H9 (cell line): ENCODE measurements at places on chromosomes 12 and 14. TPM values are rescaled to one million over a fixed set of nuclear protein-coding genes. Genes with fewer than 3 reads are reported as not detected.

The DNAH10 gene
- 0.17 and 0.22 TPM in 2 replicates for total RNA-seq

The TEX52 gene
- total RNA-seq: 0.20 TPM in 2 replicates

The SMOC1 gene
- total RNA-seq: 0.68 and 0.72 TPM in 2 replicates

The KCNMB4 gene
- total RNA-seq: 16.1 and 16.2 TPM in 2 replicates

- no peak for DNase-seq
These were observed 10.3 kb downstream of the KRT85 start for GRCh38 chr12:52356762-52357580.

DNA sequence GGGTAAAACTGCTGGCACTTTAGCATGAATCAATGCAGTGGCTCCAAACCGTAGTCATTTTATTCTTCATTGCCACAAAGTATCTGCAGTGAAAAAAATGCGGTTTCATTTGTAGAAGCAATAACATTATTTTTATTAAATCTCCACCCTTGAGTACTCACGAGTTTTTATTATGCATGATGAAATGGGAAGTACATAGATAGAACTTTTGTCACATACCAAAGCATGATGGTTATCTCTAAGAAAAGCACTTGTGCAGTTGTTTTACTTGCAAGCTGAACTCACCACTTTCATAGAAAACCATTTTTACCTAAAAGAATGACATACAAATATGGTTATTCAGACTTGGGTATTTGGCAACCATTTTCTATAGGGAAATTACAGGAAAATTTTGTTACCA lies 90.3 kb downstream of the PELI2 start:
- no peak for DNase-seq

GRCh38 chr12:62606654-62607053 lies 140.0 kb downstream of the MON2 start:
- DNase-seq: no peak

DNA sequence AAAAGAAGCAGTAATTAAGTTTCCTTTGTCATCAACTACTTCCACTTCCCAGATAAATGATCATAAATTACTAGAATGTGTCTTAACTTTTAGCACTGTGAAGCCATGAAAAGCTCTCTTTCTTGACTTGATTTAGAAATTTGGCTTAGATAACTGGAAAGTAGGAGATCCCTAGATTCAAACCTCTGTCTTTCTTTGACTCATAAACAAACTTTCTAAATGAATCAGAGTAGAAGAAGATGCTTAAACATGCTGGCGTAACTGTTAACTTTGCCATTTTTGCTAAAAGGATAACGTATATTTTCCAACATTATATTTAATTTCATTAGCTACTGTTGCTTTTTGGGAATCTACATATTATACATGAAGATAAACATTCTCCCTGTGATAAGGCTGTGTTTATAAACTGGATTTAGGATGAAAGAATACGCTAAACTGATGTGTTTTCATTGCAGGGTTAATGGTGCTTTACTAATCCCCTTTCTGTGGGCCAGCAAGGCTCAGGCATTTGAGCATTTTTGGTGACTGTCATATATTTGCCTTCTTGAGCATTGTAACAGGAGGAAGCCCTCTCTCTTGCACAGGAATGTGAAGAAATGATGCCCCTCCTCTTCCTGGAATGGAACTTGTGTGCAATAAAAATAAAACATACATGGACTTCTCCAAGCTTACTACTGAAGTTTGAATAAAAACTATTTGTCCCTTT lies 301.4 kb downstream of the BMP4 start:
- DNase-seq: no peak

DNA sequence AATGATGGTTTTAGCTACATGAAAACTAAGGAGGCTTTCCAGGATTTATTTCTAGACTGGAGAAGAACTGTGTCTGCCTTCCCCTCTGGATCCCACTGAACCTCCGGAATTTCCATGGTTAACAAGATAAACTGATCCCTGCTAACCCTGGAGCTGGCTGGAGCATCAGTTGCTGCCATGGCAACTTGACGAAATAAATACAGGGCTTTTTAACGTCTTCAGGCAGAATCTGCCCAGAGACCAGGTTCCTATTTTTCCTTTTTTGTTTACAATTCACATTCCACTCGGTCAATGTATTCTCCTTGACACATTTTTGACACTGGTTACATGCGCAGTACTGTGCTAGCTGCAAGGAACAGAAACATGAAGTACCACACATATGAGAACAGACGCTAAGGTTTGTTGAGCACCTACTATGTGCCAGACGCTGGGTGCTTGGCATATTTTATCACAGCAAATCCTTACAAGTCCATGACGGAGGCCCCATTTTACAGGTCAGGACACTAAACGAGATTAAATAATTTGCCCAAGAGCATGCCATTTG lies 1.7 kb downstream of the C14orf132 start:
- DNase-seq: no peak

DNA sequence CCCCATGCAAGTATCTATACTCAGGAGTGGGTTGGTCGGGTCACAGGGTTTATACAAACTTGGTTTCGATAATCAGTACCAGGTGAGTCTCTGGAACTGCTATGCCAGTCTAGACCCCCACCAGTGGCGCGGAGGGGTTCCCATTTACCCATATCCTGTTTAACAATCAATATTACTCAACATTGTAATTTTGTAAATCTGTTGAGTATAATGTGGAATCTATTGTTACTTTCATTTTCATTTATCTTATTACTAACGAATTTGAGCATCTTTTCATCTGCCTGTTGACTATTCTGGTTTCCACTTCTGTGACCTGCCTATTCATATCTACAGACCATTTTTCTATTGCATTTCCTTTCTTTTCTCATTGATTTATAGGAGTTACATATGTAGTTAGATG lies 275.2 kb upstream of the CRY1 start:
- DNase-seq: no peak

DNA sequence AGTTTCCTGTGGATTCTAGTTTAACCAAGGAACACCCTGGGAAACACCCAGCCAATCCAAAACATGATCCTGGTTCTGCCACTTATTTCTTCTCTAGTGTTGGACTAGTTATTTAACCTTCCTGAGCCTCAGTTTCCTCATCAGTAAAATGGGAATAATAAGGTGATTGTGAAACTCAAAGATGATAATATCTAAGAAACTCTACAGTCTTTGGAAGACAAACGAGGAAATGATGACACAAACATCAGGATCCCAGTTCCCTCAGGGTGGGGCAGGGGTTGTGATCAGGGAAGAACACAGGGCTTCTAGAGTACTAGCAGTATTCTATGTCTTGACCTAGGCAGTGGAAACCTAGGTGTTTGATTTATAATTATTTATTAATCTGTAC lies 18.1 kb upstream of the TMEM106C start:
- no peak for DNase-seq
